CD4-positive, alpha-beta T cell treated with Interleukin-10 for 1 hour (primary cell): ENCODE measurements at places on chromosomes 4 and X.
A peak's percentile ranks its signal among the peaks of the same experiment; 100 is the strongest.

DNA sequence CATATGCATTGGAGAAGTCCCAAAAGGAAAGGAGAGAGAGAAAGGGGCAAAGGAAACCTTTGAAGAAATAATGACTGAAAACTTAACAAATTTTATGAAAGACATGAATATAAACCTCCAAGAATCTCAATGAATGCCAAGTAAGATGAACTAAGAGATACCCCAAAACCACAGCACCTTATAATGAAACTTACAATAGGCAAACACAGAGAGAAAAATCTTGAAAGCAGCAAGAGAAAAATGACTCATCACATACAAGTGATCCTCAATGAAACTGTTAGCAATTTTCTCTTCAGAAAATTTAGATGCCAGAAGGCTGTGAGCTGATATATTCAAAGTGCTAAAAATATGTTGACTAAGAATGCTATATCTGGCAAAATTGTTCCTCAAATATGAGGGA, 10.1 kb downstream of the SMIM10L2A start:
- no peak for DNase-seq

GRCh38 chrX:132086672-132087071, 41.1 kb downstream of the FRMD7 start:
- no peak for DNase-seq

DNA sequence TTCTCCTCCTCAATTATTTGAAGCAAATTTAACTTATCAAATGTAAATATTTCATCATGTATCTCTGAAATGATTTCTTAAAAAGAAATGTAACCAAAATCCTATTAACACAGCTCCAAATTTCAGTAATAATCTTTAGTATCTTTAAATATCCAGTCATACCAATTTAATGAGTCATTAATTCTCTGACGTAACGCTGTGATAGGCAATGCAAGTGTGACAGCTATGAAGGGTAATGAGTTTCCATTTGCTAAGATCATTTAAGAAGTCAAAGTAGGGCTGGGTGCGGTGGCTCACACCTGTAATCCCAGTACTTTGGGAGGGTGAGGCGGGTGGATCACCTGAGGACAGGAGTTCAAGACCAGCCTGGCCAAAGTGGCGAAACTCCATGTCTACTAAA, 15.6 kb downstream of the RPS3A start:
- DNase-seq: no peak

GRCh38 chr4:129355031-129355430, 259.1 kb downstream of the C4orf33 start:
- DNase-seq: no peak

- no peak for DNase-seq
Measured at GRCh38 chrX:111460607-111461006, 48.6 kb upstream of the DCX start.

DNA sequence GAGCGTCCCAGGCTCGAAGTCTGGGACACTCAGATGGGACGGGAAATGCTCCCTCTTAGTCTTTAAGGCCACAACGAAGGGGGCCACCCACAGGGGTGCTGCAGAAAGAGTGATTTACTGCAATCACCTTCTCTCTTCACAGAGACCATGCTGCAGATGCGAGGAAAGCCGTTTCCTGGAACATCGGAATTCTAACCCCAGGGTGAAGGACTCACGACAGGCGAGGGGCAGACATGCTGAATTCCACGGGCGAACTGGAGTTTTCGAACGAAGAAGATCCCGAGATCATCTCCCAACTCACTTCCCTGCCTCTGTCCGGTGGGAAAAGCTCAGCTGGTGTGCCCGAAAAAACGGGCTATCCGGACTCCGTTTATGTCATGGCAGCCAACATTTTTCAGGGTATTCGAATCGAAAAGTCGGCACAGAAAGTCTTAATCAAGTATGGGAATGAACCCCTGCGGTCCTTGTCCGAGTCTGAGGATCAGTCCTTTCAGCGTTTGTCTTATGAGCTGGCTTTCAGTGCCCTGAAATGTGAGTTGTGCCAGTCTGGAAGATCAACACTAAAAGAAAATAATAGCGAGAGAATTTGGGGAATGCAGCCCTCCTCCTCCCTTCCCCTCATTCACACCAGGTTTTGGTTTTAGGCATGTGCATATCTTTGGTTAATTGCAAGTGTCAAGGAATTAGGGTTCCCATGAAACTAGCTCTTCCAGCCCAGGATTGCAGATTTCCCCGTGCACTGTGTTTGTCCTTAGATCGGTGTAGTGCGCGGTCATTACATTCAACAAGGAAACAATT, 905 bp downstream of the NSUN7 start:
- DNase-seq: no peak

DNA sequence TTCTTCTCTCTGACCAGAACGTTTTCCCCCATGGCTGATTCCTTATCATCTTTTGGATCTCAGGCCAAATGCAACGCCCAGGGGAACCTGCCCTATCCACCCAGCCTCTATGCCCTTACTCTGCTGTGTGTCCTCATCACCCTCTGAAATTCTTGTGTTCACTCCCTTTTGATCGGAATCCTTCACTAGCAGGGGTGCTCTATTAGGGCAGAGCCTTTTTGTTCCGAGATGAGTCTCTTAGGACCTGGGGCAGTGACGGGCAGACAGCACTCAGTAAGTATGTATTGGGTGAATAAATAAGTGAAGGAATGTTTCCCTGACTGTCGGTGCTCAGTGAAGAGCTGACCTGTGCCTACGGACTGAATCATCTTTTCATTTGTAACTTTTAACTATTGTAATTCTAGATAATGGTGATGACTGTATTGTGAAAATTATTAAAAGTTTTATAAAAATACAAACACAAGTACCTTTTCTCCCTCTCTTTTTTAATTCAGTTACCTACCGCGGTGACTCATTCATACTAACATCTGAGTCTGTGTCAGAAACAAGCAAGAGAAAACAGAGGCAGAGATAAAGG, 4.8 kb upstream of the TENM3 start:
- no peak for DNase-seq

- no peak for DNase-seq
Measured at GRCh38 chrX:129953334-129953648, 29.1 kb upstream of the BCORL1 start.

DNA sequence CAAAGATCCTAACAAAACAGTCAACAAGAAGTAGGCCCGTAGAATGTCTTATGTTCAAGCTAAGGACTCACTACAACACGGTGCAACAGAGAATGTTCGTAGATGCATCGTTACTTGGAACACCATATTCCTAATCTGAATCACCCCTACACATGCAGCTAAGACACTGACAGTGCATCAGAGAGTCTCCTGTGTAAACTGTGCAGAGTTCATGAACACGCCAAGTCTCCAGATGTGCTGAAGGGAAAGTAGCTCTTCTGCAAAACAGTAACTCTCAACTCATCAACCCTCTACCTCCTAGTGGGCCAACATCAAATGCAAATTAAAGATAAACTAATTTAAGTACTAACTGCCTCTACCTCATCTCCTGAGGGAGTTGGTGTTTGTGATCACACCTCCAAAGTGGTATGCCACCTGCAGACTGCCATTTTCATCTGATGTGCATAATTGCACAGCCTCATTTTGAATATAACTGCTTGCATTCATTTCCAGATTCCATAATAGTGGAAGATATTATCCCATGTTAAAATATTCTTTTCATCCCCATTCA, 73.5 kb downstream of the MOSPD2 start:
- no peak for DNase-seq

- no peak for DNase-seq
Measured at GRCh38 chr4:2648159-2648814, 107.8 kb downstream of the TNIP2 start.

DNA sequence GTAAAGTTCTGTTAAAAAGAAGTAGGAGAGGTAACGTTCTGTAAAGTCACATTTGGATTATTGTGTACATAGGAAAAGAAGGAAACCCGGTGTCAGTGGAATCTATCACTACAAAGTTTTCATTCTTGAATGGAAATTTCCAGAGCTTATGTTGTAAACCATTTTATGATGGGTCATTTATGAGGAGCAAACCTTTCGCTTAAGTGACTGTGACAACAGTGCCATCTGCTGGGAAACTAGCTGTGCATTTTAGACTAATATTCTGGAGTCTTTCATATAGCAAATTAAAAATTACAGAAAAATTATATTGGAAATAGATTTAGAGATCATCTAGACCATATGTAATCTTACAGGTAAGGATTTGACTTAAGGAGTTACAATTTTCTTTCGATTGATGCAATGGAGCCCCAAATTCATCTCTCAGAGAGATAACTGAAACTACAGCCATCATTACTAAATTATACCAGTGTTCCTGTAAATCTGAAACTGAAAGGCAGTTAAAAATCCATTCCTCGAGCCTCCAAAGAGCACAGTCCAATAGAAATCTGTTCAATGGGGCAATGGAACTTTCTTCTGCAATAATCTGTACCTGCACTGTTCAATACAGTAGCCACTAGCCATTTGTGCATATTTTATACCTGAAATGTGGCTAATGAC, 26.9 kb downstream of the ASB9 start:
- DNase-seq: peak; percentile 55

GRCh38 chr4:164210377-164210776, 543.6 kb upstream of the SMIM31 start:
- no peak for DNase-seq

- DNase-seq: no peak
Measured at GRCh38 chr4:24741910-24742309, 53.5 kb upstream of the SOD3 start.

- DNase-seq: no peak
Measured at GRCh38 chr4:5277079-5277478, 225.8 kb downstream of the STK32B start.

DNA sequence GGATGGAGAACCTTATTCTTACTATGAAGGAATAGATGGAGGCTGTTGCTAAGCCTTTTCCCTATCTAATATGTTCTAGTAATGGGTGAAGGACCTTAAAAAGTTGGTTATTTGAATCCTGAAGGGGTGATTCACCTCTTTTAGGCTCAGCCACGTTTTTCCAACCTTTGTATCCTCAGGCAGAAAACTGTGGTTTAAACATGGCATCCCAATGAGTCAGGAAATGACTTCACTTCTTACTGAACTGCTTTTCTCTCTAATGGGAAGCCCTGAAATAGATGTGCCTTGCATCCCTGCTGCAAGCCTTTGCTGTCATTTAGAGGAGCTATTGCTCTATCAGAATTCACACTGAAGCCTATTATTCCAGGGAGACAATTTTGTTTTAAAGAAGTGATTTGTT, 191.0 kb upstream of the ARX start:
- DNase-seq: no peak
